Effector memory CD8-positive, alpha-beta T cell (primary cell): ENCODE measurements at places on chromosomes 6 and 20.
A peak's percentile ranks its signal among the peaks of the same experiment; 100 is the strongest.

DNA sequence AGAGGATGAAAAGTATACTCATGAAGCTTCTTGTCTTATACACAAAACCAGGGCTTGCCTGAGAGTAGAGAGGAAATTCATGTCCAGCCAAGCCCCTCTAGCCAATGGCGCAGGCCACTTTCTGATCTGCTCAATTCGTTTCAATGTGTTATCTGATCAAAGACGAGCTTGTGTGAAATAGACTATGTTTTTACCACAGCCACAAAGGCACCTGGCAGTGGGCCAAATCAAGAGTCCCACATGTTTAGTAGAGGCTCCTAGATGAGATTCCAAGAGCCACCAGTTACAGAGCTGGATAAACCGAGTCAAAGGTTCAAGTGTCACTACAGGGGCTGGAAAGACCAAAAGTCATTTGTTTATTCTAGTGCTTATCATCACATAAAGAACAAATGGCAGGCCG is 34.9 kb downstream of the GPLD1 start:
- DNase-seq: no peak

DNA sequence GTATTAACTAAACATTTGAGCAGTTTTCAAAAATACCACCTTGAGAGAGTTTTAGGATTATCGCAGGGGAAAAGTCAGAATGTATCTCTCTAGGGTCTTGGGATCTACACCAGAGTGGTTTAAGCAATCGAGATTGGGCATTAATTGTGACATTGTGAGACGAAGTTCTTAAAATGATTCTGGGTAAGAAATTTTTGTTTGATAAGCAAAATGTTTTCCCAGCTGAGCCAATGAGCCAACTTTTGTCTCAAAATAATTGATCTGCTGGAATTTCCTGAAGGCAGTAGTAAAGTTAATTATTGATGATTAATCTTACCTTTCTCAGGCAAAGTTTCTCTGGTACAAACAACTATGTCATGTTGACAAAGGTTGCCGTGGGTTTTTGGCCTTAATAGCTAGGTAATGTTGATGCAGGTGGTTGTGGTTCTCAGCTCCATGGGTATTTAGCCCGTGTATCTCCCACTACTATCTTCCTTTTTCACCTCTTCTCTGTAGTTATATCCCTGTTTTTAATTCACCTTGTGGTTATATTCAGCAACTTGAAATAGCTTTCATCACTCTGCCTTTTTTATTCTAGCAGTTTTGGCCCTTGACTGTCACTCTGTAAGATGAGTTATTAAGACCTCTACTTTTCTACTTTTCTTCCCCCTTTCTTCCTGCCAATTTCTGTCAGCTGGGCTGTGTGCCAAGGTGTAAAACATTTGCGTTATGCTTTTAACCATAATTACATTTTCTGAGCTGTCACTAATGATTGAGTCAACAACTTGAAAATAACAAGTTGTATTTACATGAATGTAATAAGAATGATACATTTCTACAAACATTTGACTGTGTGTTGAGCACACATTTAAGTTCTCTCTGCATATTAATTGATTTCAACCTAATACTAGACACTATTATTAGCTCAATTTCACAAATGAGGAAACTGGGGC is 368.3 kb upstream of the BTBD3 start:
- DNase-seq: no peak

GRCh38 chr20:7881551-7881950 is 58.7 kb downstream of the HAO1 start:
- no peak for DNase-seq

DNA sequence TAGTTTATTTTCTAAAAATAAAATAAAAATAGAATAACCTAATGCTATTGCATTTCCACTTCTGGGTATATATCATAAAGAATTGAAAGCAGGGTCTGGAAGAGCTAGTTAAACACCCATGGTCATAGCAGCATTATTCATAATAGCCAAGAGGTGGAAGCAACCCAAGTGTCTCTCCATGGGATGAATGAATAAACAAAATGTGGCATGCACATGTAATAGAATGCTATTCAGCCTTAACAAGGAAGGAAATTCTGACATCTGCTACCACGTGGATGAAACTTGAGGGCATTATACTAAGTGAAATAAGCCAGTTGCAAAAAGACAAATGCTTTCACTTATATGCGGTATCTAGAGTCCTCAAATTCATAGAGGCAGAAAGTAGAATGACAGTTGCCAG is 130.8 kb downstream of the TIAM2 start:
- no peak for DNase-seq

- peak; percentile 79 for DNase-seq
Measured at GRCh38 chr6:105402939-105403935, at the start of gene PREP. Gene PREP (minus strand): TSS chr6:105403082. CDS start chr6:105402891, 191 bp downstream.

DNA sequence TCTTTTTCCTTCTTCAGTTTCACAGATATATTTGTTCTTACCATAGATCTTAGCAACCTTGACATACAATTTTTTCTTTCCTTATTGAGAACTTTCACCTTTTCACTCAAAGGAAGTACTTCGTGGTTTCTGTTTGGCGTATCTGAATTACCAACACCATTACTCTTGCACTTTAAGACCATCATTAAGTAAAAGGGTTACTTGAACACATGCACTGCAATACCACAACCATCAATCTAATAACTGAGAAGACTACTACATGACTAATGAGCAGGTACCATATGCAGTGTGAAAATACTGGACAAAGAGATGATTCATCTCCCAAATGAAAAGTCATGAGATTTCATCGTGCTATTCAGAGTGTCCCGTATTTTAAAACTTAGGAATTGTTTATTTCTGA is 21.7 kb upstream of the SENP6 start:
- DNase-seq: no peak
